ENCODE measurements at places on chromosomes 5 and 9.

DNA sequence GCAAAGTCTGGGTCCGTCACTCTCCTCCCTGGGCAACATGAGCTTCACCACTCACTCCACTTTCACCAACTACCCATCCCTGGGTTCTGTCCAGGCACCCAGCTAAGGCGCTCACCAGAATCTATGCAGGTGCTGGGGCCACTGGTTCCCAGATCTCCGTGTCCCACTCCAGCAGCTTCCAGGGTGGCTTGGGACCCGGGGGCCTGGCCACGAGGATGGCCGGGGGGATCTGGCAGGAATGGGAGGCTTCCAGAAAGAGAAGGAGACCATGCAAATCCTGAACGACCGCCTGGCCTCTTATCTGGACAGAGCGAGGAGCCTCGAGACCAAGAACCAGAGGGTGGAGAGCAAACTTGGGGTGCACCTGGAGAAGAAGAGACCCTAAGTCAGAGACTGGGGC lies 1611.0 kb upstream of the ACO1 start:
- DNase-seq: no peak

DNA sequence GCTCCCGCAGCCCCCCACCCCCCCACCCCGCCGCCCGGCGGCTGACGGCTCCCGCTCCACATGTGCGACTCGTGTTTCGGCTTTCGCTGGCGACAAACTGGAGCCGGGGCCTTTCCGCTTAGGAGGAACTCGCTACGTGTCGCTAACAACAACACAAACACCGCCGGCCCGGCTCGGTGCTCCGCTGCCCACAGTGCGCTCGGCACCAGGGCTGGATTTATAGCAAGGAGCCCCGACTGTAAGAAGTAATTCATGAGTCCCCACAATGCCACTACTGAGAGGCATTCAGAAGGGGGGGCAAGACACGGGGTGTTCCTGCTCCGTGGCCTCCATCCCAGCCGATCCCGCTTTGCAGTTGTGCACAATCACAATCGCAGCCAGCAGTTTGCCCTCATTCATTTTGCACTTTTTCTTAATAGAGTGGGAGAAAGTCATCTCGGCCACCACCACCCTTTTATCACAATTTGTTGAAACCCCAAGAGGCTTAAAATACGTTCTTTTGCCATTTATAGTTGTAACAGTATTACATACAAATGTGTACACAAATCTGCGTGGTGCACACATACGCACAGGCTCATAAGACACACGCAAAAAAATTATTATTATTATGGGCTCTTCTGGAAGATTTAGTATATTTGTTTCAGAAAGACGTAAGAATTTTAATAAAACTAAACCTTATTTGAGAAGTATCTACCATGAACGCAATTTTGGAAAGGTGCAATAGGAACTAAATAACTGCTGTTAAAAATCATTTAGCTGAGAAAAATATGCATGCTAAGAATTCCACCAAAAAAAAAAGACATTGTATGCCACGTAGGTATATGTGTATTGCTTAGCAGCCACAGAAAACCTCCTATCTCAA lies 48.1 kb downstream of the EBF1 start:
- DNase-seq: no peak

DNA sequence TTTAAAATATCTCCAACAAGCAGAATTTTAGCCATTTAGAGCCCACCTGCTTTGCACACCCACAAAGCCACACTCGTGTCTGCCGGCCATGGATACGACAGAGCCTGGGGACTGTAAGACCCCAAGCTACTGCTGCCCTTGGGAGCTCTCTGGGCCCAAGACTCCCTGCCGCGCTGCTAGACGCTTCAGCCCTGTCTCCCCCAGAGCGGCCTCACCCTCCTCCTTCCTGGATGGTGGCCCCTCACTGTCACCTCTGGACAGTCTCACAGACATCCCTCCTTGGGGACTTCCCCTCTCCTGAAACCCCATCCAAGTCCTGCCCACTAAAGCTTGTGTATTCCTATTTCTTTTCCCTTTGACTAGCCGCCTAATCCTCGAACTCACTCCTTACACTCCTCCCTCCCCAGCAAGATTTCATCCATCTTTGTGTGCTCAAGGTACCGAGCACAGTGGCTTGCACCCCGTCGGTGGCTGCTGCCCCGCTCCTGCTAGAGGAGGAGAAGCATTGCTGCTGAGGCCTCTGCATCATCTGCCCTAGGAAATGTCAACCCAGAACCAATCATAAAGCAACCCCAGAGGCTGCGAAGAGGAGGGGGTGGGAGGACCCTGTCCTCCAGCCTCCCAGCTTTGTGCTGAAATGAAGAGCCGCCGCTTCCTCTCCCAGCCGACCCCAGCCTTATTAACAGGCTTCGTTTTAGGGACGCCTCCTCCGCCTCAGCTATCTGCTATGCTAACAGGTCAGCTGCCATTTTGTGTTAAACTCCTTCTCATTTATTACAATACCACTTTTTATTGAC lies 71.2 kb downstream of the CFAP77 start:
- no peak for DNase-seq

GRCh38 chr9:126722922-126723806 lies 81.7 kb upstream of the ZBTB43 start:
- peak; percentile 9 for DNase-seq

- no peak for DNase-seq
Observed at GRCh38 chr9:34343090-34343489, 13.7 kb downstream of the NUDT2 start.

DNA sequence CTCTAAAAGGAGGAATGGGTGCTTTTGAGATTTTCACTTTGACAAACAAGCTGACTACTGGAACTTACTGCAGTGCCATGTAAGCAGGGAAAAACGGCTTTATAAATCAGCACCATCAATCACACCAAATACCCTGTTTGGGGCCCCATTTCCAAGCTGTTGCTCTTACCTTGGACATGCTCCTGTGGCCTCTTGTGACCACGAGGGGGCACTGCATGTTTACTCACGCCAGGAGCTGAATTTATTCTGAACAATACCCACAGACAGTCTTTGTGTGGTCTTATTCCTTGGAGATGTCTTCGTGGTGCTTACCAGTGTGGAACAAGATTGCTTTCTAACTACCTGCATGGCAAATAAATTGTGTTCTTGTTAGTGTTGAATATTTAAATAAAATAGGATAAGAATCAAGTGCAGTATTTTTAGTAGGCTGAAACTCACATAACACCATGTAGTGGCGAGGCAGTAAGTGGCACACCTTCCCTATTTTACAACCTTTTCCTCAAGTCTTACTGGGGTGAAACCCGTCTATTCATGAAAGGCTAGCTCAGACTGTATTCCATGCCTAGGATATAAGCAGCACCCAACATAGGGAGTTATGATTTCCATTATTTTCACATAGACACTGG lies 155.5 kb upstream of the NMUR2 start:
- DNase-seq: peak; percentile 73

DNA sequence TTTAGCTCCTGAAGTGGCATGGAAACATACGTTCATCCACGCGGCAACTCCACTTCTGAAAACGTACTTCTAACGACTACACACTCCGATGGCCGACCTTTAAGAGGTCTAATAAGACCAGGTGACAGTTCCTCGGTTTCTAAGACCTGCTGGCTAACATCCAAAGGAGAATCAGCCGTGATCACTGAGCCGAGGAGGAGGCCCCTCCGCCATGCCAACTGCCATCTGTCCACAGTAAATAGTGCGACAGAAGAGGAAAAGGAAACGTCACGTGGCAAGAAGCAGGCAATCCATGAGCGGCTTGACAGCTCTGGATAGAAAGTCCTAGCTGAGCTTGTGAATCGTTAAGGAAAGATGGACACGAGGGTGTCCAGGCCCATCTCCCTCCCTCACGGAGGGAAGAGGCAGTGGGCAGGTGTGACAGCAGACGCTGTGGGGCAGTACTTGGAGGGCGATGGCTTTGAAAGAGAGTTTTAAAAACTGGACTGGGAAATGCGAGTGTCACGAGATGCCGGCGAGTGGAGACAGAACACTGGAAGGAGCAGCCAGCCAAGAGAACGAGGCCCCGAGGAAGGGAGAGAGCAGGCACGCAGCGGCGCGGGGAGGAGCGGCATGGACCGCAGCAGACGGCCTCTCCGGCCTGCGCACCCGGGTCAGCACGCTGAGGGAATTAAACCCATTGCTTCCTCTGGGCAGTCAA lies 66.7 kb upstream of the TBC1D9B start:
- no peak for DNase-seq

- no peak for DNase-seq
Observed at GRCh38 chr9:17137566-17137965, 2.7 kb downstream of the CNTLN start.

GRCh38 chr9:118595719-118596305 lies 773.4 kb downstream of the BRINP1 start:
- DNase-seq: no peak

- DNase-seq: peak; percentile 13
Observed at GRCh38 chr9:84136119-84136868, 155.7 kb downstream of the RMI1 start.

DNA sequence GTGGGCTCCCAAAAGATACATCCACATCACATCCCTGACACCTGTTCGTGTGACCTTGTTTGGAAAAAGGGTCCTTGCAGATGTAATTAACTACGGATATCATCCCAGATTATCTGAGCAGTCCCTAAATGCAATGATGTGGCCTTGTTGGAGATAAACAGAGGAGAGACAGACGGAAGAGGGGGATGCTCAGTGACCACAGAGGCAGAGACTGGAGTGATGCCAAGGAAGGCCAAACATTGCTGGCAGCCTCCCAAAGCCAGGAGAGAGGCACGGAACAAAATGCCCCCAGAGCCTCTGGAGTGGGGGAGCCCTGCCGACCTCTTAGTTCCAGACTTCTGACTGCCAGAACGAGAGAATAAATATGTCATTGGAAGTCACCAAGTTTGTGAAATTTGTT lies 15.0 kb upstream of the VAV2 start:
- no peak for DNase-seq

GRCh38 chr5:150131978-150132694 lies 23.5 kb downstream of the PDGFRB start:
- no peak for DNase-seq

DNA sequence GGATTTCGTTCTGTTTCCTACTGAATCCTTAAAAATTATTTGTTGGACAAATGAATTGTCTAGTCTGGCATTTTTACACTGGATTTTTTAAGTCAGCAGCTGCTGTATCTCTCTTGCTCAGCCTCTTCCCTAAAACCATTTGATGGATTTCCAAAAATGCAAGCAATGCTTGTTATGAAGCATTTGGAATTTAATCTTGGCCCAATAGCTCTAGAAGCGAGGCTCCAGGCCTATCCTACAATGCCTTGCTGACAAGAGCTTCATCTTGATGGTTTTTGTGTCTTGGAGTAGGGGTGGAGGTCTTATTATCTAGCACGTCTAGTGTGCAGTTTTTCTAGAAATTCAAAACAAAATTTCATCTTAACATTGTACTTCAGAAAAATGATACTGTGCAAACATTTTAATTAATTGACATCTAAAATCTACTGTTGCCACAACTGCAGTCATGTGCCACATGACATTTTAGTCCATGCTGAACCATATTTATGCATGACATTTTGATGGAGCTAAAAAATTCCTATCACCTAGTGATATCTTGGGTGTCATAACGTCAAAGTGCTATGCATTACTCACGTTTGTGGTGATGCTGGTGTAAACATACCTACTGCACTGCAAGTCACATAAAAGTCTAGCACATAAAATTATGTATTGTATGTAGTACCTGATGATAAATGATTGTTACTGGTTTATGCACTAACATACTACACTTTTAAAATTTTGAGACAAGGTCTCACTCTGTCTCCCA lies 5.9 kb upstream of the RAD23B start:
- DNase-seq: no peak

DNA sequence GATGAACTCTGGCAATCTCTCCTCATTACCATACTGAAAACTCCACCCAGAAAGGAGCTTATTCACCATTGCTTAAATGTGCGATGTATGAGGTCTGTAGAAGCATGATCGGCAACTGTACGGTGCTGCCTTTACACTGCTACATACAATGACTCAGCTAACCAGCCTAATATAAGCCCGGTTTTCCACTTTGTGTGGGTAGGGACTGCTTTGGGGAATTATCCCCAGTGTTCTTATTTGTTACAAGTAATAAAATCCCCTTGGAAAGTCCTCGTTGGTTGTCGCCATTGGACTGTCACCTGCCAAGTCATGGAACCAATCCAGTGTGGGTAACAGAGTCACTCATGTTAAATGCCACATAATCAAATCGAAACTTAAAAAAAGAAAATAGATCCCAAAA lies 23.5 kb upstream of the TENT2 start:
- no peak for DNase-seq

GRCh38 chr5:102910240-102911226 lies 155.4 kb downstream of the PAM start:
- DNase-seq: no peak

DNA sequence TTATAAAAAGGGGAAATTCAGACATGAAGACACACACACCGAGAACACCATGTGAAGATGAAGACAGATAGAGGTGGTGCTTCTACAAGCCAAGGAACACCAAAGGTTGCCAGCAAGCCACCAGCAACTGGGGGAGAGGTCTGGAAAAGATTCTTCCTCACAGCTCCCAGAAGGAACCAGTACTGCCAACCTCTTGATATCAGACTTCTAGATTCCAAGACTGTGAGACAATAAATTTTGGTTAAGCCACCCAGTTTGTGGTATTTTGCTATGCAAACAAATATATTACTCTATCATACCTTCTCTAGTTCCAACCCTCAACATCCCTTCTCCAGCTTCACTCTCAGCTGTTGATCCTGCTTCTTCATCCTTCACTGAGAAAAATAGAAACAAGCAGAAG lies 451.1 kb downstream of the EBF1 start:
- DNase-seq: no peak

- peak; percentile 1 for DNase-seq
Observed at GRCh38 chr5:171080186-171080938, 218.5 kb downstream of the RANBP17 start.

DNA sequence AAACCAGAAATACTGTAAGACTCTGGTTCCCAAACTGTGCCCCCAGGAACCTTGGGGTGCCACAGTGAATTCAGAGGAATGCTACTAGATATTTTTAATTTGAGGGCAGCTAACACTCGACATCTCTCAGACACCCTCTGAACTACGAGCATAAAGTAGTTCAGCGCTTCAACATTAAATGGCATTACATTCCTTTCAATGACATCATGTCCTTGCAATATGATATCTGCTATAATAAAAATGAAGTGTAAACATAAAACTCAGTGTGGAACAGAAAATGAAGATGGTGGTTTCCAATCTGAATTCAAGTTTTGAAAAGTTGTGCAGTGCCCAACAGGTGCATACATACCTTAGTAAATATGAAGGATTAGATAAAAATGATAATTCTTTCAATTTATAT lies 116.1 kb downstream of the LPAR1 start:
- no peak for DNase-seq

- DNase-seq: peak; percentile 66
Observed at GRCh38 chr9:33287087-33287490, 3.2 kb upstream of the NFX1 start.

DNA sequence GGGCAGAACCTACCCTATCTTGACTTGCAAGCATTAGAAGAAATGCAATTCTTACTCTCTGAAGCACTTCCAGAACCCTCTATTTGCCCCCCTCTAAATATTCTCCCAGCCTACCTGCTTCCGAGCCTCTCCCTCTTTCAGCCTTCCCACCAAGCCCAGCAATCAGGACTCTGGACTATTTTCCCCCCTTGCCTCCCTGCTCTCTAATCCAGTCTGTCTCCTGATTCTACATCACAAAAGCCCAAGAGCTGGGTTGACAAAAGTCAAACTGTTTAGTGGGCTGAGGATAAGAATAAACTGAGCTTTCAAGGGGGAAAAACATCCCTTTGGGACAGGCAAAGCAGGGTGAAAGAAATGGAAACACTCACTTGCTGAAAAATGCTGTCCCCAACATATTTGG lies 123.2 kb upstream of the KIF2A start:
- DNase-seq: no peak

- DNase-seq: no peak
Observed at GRCh38 chr5:149559706-149560105, 8.5 kb upstream of the CSNK1A1 start.
